Sigmoid colon (tissue), 7 donors: ENCODE measurements at places on chromosomes 2 and 18. TPM values are rescaled to one million over a fixed set of nuclear protein-coding genes. Genes with fewer than 3 reads are reported as not detected.

DNA sequence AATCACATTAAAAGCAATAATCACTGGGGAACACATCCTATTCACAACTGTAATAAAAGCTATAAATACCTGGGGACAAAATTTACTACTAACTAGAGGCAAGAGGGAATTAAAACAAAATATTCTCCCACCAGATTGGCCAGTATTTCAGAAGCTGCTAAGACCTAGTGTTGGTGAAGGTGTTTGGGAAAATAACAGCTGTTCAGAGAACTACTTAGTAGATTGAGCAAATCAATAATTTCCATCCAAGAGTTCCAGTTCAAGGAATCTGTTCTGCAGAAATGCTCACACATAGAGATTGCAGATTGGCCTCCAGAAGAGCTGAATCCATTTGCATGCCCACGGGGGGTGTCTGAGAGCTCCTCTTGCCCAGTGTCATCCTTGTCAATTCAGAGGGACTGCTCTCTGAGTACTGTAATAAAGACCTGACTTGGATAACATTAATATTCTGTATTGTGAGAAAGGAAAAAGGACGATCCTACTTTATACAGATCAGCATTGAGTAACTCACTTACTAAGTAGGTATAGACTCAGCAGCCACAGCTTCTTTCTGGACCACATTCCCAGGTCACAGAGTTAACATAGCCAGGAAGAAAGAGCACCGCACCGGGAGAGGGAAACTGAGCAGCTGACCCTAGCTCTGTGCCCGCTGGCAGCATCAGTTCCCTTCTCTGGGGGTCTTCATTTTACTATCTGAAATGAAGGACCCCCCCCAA, 5.6 kb downstream of the TUBB6 start:
- peak; percentile 62 for DNase-seq

GRCh38 chr2:853203-853870, 97.3 kb upstream of the SNTG2 start:
- no peak for DNase-seq

DNA sequence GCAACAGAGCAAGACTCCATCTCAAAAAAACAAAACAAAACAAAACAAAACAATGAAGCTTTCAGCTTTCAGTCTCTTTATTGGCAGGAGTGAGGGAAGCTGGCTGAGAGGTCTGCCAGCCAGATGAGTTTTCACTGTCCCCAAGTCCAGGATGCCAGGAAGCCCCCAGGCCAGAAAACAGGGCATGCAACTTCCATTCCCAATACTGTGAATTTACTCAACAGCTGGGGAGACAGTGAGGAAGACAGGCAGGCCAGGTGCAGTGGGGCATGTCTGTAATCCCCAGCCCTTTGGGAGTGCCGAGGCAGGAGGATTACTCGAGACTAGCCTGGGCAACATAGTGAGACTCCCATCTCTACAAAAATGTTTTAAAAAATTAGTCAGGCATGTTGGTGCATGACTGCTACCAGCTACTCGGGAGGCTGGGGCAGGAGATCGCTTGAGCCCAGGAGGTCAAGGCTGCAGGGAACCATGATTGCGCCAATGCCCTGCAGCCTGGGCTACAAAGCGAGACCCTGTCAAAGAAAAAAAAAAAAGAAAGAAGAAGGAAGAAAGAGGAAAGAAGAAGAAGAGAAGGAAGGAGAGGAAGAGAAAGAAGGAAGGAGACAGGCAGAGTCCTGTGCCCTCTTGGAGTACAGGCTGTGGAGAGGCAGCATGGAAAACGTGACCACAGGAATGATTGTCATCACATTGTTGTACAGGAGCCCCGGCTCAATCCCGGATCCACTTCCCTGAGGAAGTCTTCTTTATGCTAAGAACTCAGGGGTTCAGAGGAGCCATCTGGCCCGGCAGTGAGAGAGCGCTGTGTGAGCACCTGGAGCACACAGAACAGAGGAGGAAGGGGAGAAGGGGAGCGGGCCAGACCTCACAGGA, 29.2 kb upstream of the POMC start:
- no peak for DNase-seq

GRCh38 chr18:24797981-24798380, 337.5 kb downstream of the HRH4 start:
- DNase-seq, result no peak

DNA sequence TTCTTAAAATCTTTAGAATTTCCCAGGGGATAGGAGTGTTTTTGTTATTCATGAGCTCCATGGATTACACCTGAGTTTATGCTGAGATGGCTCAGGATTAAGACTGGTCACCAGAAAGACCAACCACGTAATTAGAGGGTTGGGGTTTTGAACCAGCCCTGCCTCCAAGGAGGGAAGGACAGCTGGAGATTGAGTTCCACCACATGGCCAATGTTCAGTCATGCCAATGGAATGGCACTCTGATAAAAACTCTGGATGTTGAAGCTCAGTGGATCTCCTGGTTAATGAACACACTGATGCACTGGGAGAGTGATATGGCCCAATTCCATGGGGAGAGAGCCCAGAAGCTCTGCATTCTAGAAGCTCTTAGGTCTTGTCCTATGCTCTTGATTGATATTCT, 38.7 kb upstream of the PTPN4 start:
- no peak for DNase-seq

DNA sequence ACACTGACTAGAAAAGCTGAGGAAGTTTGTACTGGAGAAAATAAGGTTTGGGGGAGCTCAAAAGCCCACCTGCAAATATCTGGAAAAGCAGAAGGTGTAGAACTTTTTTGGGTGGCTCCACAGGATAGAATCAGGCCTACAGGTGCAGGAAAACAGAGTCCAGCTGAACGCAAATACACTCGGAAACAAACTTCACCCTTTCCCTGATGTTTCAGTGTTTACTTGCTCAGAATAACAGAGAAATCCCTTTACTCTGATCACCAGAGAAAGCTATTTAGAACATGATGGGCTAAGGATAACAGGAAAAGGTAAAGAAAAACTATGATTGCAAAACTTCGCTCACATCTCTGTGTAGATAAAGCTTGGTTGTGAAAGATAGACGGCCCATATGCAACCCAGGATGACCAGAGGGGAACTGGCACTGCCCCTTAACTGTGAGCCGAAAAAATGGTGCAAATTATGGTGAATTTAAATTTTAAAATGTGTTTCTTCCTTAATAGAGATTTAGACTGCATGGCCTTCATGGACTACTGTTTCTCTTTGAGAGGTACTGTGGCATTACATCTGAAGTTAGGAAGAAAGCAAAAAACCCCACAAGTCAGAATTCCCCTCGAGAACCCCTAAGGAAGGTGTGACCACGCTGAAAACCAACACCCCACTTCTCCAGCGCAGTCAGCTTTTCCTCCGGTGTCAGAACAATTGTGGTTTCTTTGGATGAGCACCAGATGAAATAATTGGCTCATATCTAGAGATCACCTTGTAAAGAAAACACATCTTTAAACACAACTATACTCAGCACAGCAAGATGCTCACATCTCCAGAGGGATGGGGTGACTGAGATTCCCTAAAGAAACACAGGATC, 84.5 kb upstream of the TMEM247 start:
- DNase-seq, result no peak

- DNase-seq, result peak; percentile 74
Measured at GRCh38 chr18:45169610-45170009, 445.7 kb upstream of the SLC14A2 start.

DNA sequence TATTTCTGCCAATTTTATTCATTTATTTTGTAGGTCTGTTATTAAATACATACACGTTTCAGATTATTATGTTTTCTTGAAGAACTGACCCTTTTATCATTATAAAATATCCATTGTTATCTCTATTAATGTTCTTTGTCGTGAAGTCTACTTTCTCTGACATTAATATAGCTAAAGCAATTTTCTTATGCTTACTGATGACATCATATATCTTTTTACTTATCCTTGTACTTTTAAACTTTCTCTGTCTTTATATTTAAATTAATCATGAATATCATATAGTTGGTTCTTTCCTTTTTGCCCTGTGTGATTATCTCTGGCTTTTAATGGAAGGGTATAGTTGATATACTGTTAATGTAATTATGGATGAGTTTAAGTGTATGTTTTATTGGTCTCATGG, 36.5 kb upstream of the SLC9A2 start:
- DNase-seq, result no peak

DNA sequence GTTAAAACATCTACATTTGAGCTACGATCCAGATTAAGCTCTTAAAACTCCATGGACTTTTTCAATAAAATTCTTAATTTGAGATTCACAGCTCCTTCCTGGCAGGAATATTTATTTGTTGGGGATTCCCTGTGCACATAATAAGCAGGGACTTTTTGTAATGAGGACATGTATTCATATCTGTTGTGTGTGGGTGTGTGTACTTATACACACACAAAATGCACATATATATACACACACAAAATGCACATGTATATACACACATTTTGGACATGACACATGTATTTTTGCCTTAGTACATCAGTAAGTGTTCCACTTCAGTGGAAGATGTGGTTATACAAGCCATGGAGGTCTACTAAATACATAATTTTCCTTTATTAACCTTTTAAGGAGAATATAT, 1131.1 kb upstream of the CDH2 start:
- DNase-seq, result no peak

GRCh38 chr18:26809346-26809745, 56.2 kb downstream of the AQP4 start:
- DNase-seq, result no peak

- no peak for DNase-seq
Measured at GRCh38 chr2:226652369-226652768, 147.3 kb downstream of the IRS1 start.

GRCh38 chr2:185891804-185892411, 153.3 kb downstream of the FSIP2 start:
- DNase-seq, result no peak

DNA sequence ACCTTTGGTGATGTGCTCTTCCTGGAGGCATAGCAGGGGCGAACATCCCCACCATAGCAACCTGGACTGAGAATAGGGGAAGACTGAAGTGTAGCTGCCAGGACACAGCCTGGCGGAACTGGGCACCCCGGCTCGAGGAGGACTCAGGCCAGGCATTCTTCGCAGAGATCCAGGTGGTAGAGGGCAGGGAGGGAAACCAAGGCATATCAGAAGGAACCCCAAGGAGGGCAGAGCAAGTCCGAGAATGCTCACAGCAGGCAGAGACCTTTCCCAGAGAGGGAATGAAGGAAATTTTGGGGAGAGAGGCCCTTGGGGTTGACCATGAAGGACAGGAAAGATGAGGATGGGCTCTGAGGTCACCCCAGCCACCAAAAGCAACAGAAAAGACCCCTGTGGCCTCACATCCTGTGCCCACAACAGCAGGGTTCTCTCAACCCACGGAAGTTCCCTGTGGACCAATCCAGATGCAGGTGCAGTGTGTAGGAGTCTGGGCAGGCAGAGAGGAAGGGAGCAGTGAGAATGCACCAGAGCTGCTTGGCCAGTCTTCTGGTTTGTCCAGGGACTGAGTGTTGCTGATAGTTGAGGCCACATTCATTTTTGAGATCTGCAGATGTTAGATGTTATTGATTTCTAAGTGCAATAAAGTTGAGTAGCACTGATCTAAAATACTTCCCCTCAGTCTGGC, 136.9 kb downstream of the PXDN start:
- no peak for DNase-seq

DNA sequence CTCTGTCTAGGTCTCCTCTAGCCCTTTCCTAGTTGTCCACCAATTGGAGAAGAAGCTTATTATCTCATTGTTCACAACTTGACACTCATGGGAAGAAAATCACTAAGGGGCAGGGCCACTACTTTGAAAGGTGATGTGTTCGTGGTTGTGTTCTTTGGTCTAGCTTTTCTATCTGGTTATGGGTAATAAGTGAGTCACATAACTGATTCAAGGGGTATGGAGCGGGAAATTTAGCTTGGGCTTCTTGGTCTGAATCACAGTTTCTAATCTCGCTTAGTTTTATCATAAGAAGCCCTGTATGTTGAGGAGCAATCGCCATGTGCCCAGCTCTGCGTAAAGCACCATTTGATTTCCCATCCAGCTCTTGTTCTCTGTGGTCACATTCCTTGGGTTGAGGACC, 18.7 kb upstream of the DYTN start:
- DNase-seq, result no peak

DNA sequence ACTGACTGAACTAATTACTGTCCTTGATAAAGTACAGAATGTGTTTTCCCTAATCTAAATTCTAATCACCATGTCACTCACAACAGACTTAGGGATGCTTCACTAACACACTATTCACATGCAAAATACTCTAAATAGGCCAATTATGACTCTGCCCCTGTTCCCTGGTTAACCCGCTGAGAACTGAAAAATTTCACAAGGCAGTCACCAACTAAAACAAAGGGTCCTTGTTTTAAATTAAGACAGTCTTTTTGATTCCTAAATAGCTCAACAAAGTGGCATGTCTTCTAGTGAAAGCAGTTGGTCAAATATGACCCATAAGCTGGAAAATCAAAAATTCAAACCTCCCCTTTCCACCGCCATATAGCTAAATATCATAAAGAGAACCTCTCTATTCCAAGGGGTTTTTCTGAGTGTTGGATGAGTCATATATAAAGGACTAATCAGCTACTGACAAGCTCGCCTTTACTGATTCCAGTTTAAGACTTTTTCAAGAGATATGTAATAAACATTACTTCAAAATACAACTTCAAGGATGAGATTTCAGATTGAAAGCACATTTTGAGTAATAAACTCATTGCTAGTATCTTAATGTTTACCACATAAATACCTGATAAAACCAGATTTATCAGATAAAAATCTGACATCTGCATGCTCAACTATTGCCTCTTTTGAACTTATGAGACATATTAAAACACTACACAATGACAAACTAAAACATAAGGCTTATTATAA, 235.8 kb downstream of the TCF4 start:
- DNase-seq, result no peak

DNA sequence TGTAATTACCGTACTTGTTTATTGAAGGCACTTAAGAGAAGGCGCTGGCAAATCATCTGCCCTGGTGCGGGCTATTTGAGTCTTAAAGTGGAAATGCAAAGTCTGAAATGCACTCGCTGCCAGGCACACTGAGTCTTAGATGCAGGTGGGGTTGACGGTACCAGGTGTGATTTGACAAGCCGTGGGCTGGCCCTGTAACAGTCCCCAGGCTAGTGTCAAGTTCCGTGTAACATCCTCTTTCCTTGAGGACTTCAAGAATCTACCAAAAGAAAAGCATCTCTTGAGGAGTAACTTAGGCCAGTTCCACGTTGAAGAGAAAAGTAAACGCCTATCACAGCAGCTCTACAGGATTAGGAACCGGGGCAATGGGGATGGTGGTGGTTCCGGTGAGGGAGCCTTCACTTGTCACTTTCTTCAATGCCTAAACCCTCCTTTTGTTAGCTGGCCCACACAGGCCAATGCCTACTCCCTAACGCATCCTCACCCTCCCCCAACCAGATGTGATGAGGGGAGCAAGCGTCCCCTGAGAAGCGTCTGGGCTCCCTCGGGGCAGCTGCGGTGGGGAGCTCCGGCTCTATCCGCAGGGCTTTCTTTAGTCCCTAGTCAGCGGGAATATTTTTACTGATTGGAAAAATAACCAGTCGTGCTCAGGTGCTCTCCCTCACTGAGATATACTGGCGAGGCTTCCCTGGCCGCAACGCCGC, 1.5 kb upstream of the UGP2 start:
- no peak for DNase-seq

GRCh38 chr2:66462501-66462825, 27.5 kb downstream of the MEIS1 start:
- DNase-seq, result no peak

- no peak for DNase-seq
Measured at GRCh38 chr2:157172866-157173578, 84.5 kb upstream of the GALNT5 start.

The TFCP2L1 gene
- 0.14 TPM for total RNA-seq

The RAB17 gene
- total RNA-seq, result 0.54 TPM

The ANKRD23 gene
- total RNA-seq, result 1.8 TPM

The RGPD4 gene
- total RNA-seq, result not detected

The LONRF2 gene
- total RNA-seq, result 20.1 TPM

The SPATS2L gene
- 73.7 TPM for total RNA-seq

The SAG gene
- total RNA-seq, result not detected

The DUSP19 gene
- 4.2 TPM for total RNA-seq

The EMILIN2 gene
- 9.1 TPM for total RNA-seq

The NYAP2 gene
- total RNA-seq, result not detected
